ENCODE measurements at places on chromosomes 1 and 21.

GRCh38 chr1:201319631-201320030 is 36.3 kb downstream of the PKP1 start:
- DNase-seq: no peak

GRCh38 chr1:156151093-156151688 is 2.2 kb upstream of the SEMA4A start:
- DNase-seq: no peak

GRCh38 chr1:206537141-206537540 is 29.8 kb downstream of the RASSF5 start:
- DNase-seq: no peak

DNA sequence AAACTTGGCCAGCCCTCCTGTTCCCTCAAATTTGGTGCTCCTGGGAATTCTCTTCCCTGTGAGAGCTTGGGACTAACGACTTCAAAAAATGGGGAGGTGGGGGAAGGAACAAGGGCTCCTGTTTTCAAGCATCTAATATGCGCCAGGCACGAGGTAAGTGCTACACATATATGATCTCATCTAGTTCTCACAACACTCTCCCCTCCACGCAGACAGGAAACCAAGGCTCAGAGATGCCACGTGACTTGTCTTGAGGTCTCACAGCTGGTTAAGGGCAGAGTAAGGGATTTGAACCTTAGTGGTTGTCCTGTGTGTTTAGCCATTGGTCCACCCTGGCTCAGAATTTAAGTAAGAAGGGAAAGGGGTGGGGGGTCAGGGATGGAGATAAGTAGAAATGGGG is 125.9 kb downstream of the DMRTB1 start:
- no peak for DNase-seq

DNA sequence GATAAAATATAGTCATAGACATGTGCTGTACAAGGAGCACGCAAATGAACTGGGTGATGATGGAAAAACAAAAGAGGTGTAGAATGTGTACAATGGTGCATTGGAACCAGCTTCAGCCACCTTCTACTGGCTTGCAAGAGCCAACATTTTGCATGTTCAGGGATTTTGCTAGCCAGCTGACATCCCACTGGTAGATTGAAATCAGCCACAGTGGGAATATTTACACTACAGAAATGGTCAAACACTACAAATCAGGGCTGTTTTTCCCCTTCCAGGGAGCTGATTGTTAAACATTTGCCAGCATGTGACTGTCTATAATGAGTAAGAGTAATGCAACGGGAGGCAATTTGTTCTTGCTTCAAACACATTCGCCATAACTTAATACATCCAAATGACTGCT is 23.2 kb downstream of the PMVK start:
- DNase-seq: no peak

GRCh38 chr1:201167041-201167991 is 13.0 kb upstream of the TMEM9 start:
- no peak for DNase-seq

DNA sequence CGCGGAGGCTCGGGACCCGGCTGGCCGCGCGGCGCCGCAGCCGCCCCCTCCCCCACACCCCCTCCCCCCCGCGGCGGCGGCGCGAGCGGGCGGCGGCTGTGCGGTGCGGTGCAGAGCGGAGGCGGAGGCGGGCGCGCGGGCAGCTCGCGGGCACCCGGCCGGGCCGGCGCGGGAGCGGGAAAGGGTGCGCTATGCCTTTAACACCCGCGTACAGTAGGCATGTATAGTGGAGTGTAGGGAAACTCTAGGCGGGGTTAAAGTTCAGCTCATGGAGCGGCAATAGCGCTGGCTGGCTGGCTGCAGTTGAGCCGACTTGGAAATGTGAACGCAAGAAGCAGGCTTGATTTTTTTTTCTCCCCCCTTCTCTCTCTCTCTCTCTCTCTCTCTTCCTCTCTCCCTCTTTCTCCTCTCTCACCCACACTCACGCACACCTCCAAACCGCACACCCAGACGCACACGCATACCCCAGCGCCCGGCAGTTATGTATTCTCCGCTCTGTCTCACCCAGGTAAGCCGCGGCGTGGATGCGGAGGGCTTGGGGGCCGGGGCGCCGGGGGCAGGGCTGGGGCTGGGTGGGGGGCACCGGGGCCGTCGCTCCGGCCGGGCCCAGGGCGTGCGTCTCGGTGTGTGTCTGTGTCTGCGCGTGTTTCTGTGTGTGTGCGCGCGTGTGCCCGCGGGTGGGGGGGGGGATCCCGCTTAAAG is at the start of gene NFIA:
Gene NFIA (plus strand): TSS at position 251 of the 702 bp plus-strand sequence.
- no peak for DNase-seq

- DNase-seq: no peak
These were observed 11.3 kb downstream of the SLC30A2 start for GRCh38 chr1:26034504-26035202.

DNA sequence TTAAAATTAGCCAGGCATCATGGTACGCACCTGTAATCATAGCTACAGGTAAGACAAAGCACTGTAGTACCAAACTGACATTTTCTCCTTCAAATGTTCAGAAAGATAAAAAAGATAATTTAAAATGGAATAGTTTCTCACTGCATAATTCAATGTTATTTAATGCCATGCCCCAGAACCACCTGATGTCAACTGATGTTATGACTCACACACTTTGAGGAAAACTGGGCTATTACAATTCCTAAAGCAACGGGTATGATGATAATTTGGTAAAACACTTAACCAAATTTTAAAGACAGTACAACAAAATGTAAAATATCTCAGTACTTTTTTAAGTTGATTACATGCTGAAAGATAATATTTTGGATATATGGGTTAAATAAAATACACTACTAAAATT is 22.9 kb upstream of the PLEKHO1 start:
- no peak for DNase-seq

- no peak for DNase-seq
These were observed 18.0 kb upstream of the MFSD2A start for GRCh38 chr1:39936724-39937491.

DNA sequence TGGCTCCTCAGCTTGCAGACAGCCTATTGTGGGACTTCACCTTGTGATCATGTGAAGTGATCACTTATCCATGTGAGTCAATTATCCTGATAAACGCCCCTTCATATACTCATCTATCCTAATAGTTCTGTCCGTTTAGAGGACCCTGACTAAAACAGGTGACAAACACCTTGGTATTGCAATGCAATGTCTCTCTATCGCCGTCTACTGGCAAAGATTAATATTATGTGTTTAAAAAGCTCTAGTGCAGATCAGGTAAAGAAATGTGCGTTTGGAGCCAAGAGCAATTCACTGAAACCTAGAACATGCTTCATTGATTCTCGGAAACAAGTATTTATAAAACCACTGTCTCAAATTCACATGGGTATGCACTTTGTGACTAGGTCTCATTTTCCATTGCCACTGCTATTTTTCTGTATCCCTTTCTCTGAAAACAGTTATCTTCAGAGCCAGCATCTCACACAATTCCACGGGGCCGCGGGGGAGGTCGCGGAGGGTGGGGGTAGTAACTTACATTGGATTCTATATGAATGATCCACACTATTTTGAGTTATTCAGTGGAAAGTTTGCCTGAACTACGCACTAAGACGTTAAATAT is 554.6 kb upstream of the NCAM2 start:
- DNase-seq: no peak

DNA sequence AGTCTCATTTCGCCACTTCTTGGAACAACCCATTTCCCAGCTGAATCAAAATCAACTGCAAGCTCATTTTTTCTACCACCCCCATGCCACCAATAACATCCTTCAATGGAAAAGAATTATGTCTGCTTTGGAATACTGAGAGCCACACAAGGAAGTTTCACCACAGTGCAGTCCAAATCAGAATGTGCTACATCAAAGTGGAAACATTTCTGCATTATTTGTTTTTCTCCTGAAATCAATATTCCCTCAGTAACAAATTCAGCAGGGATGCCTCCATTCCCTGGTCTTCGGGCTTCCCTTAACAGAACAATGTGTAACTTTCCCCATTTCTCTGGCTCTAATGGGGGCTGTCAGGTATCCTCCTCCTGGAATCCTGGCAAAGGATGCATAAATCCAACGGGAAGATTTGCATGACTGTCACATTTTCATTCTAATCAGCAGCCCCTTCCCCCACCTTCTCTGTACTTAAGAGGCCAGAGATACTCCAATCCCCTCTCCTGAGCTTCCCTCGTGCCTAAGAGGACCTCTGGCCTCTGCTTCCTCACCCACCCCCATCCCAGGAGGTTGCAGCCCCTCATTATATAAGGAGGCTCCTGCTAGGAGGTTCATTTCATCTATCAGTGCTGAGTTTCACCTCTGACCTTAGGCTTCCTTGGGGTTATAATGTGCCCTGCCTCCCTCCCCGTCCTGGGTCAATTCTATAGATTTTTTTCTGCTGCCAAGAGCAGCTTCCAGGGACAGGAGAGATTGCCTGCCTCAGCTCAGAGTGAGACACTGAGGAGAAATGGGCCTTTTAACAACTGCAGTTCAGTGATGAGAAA is 201.1 kb downstream of the OMA1 start:
- DNase-seq: no peak

- no peak for DNase-seq
These were observed 6.0 kb downstream of the IFFO2 start for GRCh38 chr1:18950401-18951026.

- no peak for DNase-seq
These were observed 31.3 kb downstream of the INKA2 start for GRCh38 chr1:111707906-111708305.

DNA sequence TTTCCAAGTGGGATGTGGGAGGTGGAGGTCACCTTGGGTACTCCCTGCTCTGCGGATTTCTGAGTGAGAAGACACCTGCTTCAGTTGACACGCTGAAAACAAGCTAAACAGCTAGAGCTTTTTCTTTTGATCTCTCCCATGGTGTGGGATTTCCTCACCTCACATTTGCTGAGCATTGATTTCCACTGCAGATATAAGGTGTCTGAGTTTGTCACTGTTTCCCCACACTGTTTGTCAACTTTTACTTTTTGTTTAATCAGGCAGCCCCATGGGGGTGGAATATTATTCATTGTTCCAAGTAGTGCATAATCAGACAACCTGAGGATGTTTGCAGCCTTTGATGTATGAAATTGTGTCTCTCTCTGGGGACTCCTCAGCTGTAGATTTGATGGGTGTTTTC is 49.5 kb downstream of the FASLG start:
- no peak for DNase-seq

- DNase-seq: peak; percentile 43
These were observed 26.7 kb downstream of the CFH start for GRCh38 chr1:196678510-196678884.

DNA sequence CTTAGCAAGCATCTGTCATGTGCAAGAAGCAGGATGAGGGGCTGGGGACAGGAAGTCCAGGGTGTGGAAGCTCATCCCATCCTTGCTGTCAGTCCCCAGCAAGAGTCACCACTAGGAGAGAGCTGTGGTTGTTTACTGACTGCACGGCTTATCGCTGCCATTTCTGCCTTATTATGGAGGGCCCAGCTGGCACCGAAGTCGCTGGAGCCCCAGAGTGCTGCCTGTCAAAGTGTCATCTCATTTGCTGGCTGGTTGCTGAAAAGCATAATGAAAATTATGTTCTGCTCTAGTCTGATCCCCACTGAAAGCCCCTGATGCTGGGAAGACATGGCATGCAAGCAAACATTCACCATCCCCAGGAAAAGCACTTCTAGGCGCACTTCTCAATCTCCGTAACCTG is 642.7 kb downstream of the NPHP4 start:
- no peak for DNase-seq

DNA sequence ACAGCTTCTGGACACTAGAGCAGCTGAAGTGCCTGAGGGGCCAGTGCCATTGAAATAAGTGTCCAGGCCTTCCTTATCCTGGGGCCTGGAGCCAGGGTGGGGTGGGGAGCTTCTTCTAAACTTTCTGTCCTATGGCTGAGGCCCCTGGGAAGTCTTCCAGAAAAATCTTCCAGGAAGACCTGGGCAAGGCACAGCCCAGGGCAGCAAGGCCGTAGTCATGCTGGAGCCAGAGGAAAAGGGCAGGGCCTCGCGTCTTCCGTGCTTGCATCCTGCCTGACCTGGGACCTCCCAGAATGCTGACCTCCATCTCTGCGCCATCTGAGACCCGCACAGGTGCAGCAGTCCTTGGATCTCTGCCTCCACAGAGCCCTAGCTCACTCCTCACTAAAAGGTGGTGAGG is 96.7 kb upstream of the SLC44A3 start:
- no peak for DNase-seq

DNA sequence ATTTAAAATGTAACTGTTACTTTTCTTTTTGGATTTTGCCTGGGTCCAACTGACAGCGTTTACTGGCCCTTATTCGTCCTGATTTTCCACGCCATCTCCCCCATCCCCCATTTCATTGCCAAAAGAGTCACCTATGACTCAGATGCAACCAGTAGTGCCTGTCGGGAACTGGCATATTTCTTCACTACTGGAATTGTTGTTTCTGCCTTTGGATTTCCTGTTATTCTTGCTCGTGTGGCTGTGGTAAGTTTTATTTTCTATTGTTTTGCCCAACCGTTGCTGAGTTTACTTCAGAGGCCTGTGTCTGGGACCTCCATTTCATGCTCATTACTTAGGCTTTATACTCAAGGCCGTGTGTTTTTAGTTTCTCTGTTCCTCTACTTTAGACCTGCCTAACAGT is 9.3 kb downstream of the LEPR start:
- no peak for DNase-seq

- no peak for DNase-seq
These were observed 664 bp downstream of the FAM89A start for GRCh38 chr1:231039161-231040018.

- no peak for DNase-seq
These were observed 80.1 kb downstream of the CAPZB start for GRCh38 chr1:19405195-19405760.

Measured in HS-5 (cell line).